ENCODE measurements at places on chromosomes 7 and 10. TPM values are rescaled to one million over a fixed set of nuclear protein-coding genes. Genes with fewer than 3 reads are reported as not detected.

Gene NUTM2D
- 6.2 TPM for total RNA-seq

Gene UPK3BL1
- total RNA-seq: 12.2 TPM

Gene ADCY1
- total RNA-seq: 1.2 TPM

Gene ADAM12
- 126 TPM for total RNA-seq

Gene GJD4
- total RNA-seq: not detected

Gene GDF10
- 6.1 TPM for total RNA-seq

Gene DNAH11
- 0.43 TPM for total RNA-seq

Gene CYP3A7
- not detected for total RNA-seq

Gene SPDYE11
- total RNA-seq: not detected

Gene HPSE2
- not detected for total RNA-seq

Gene SLC39A12
- total RNA-seq: not detected

Gene TFR2
- total RNA-seq: 0.50 TPM
